ENCODE measurements at places on chromosomes 5 and 9. TPM values are rescaled to one million over a fixed set of nuclear protein-coding genes. Genes with fewer than 3 reads are reported as not detected.

DNA sequence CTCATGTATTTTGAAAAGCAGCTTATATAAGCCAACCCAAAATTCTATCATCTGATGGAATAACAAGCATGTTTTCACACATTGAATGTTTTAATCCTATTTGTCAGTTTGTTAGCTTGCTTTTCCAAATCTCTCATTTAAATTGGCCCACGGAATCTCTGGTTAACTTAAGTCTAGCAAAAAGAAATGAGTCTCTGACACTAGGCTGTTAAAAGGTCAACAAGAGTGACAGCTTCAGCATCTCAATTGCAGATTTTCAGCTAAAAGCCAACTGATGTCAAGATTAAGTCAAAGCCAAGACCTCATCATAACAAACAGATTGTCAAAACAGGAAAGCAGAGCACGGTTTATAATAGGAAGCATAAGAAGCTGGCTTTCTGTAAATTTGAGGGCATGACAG, 49.4 kb upstream of the CDH9 start:
- no peak for DNase-seq

GRCh38 chr9:88399966-88400365, 11.7 kb downstream of the SPIN1 start:
- DNase-seq = no peak

DNA sequence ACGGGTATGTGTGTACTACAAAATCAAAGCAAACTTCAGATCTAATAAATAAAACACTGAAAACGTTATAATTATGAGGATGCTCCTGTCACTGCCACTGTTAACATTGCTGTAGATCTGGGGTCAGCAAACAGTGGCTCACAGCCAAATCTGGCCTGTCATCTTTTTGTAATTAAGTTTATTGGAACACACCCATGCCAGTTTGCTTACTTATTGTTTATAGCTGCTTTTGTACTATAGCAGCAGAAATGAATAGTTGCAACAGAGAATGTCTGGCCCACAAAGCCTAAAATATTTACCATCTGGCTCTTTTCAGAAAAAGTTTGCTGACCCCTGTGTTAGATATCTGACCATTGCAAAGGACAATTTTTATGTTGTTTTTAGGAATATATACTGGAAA, 32.1 kb downstream of the PRRC1 start:
- DNase-seq = peak; percentile 40

GRCh38 chr9:5863092-5863746, 27.5 kb upstream of the MLANA start:
- DNase-seq = no peak

- no peak for DNase-seq
Observed at GRCh38 chr5:41695920-41696582, 174.2 kb downstream of the OXCT1 start.

DNA sequence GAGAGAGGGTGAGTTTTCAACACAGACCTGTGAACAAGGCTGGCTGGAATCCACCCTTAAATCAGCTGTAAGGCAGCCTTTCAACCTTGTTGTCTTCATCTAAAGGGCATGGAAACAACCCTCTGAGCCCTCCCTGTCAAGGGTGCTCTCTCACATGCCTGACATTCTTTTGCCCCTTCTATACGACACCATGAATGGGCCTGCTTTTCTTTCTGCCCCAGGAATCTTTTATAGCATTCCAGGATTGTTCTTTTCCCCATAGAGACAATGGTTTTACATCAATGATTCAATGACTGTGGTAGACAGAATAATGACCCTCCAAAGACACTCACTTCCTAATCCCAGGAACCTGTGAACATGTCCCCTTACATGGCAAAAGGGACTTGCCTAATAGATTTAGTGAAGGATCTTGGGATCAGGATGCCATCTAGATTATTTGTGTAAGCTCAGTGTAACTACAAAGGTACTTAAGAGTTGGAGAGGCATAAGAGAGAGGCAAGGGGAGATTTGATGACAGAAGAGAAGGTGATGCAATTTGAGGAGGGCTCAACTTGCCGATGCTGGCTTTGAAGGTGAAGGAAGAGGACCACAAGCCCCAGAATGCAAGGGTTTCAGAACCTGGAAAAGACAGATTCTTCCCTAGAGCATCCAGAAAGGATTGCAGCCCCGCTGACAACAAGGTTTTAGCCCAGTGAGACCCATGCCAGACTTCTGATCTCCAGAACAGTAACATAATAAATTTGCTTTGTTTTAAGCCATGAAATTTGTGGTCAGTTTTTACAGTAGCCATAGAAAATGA, 29.2 kb upstream of the HMHB1 start:
- DNase-seq = no peak

DNA sequence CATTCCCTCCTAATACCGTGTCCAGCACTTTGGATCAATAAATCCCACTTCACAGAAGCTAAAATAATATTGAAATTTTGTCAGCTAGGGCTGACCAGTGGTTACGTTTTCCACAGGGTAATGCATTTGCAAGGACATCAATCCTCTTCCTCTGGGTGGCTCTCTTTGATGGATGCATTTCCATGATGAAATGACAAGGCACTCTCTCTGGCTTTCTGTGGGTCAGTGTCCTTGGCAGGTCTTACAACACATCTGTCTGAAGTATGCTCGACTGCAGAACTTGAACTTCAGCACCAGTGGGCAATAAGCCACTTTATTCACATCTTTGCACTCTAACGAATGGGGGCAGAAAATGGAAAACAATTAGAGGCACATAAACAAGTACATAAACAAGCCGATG, 330.1 kb downstream of the ADAMTS6 start:
- DNase-seq = peak; percentile 6

GRCh38 chr9:94665613-94666012, 26.3 kb upstream of the FBP1 start:
- no peak for DNase-seq

GRCh38 chr5:16095612-16096011, 84.0 kb downstream of the MARCHF11 start:
- peak; percentile 14 for DNase-seq

DNA sequence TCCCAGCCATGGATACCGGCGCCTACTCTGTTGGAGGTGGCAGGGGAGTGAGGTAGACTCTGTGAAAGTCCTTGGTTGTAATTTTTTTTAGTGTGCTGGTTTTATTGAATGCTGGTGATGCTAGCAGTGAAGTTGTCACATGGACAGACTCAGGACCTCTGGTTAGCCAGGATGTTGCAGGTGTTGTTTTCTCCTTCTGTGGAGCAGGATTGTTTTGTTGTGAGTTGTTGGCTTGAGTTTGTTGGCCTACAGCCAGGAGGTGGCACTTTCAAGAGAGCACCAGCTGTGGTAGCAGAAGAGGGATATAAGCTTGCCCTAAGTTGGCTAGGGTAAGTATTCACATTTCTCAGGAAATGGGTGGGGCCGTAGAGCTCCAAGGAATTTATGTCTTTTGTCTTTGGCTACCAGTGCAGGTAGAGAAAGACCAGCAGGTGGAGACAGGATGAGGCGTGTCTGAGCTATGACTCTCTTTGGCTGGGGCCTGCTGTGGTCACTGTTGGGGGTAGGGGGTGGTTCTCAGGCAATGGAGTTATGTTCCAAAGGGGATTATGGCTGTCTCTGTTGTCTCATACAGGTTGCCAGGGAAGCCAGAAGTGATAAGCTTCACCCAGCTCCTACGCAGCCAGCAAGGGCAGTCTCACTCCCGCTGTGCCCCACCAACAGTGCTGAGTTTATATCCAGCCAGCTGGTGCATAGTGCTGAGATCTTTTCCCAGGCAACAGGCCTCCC, 248.7 kb downstream of the TAF11L14 start:
- no peak for DNase-seq

DNA sequence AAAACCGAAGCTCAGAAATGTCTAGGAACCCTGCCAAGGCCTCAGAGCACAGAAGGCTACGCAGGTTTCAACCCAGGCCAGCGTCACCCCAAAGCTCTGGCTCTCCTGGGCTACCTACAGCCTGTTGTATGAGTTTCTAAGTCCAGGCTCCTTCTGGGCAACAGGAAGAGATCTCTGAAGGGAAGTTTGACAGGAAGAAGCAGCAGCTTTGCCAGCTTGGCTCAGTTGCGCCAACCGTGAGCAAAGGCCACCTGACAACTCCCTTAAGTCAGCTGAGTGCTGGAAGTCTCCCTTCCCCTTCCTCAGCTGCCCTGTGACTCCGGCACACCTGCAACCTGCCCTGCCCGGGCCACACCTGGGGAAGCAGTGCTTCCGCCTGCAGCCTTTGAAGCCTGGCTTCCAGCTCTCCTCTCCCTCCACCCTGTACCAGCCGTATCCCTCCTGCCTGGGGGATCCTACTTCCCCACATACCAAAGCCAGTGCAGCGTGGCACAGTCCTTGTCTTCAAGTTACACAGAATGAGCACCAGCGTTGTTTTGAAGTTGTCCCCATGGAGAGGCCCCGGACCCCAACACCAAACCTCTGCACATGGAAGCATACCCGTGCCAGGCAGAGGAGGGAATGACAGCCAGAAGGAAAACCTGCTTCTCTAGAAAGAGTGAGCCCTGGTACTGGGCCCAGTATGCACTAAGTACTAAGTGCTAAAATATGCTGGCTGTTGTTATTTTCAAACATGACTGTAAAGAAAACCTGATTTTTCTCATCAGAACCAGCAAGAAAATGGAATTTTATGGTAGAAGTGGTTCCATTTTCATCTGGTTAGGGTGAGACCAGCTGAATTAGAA, 36.5 kb downstream of the SHB start:
- DNase-seq = no peak

DNA sequence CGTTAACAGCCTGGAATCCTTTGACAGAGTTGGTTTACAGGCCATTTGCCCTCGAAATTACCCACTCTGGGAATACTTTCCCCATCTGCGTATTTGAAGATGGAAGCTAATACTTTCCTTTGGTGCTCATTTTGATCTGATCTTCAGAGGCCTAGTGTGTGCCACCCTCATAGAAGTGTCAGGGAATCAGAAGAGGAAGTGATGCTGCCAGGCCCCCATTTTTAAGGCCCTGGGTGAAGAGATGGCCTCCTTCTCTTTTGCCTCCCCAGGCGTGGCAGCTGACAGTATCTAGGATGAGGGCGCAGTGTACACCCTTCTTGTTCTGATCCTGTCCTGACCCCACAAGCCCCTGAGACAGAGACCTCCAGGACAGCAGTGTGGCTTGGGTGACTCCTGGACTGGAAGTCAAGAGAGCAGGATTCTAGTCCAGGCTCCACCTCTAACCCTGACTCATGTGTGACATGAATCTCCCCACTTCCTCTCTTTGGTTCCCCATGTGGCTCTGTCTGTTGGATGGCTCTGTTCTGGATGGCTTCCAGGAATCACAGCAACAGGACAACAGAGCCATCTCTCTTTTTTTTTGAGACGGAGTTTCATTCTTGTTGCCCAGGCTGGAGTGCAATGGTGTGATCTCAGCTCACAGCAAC, 27.8 kb downstream of the CSF1R start:
- peak; percentile 44 for DNase-seq

DNA sequence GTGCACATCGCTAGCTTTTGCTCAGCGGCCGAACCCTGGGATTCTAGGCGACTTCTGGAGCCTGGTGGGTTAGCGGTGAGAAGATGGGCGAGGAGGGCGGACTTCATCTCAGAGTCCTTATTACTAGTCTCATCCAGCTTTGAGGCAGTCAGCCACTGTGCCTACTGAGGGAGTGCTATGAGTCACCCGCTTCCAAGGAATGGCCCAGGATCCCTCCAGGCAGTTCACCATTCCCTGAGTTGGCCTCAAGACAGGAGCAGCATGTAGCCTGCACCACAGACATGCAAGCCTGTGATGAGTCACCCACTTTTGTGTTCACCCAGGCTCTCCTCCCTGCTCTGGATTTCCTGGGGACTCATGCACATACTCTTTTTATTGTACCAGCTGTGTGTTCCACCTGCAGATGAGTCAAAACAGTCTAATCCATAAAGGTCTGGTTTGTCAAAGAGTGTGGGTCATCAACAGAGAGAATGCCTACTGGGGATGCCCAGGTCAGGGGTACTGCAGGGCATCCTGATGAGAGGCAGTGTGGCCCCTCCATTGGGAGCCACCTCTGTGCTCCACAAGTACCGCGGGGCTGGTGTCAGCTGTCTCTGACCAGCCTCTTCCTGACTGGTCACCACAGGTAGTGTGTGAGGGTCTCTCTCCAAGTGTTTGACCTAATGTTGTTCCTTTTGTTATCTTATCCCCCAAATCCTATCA, 20.2 kb downstream of the SLC22A5 start:
- no peak for DNase-seq

DNA sequence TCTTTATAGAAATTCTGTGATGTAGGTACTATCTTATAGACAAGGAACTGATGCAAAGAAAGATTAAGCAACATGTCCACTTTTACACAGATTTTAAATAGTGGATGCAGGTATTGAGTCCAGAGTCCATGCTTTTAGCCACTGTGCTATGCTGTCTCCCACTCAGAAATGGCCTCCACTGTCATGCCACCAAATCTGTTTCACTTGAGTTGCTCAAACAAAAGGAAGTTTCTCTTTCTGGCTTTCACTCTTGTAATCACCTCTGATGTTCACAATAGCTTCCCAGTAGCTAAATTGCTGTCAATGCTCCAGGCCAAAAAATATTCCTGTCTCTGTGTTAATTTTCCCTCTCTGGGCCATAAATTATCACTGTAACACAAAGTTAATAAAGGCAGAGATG, 77.0 kb upstream of the RASA1 start:
- no peak for DNase-seq

DNA sequence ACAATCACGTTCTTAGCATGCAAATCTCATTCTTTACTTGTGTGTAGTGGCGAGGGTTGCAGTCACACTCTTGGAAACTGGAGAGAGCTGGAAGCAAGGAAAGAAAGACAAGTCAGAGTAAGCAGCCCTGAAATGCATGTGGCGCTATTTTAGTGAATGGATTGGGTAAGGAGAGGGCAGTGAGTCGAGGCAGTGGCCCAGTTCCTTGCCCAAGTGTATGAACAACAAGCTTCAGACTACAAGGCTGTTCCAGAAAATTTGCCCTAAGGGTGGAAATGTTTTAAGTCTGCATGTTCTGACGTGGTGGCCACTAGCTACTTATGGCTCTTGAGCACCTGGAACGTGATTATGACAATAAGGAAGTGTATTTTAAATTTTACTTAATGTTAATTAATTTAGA, 59.4 kb upstream of the PTPN3 start:
- DNase-seq = no peak

DNA sequence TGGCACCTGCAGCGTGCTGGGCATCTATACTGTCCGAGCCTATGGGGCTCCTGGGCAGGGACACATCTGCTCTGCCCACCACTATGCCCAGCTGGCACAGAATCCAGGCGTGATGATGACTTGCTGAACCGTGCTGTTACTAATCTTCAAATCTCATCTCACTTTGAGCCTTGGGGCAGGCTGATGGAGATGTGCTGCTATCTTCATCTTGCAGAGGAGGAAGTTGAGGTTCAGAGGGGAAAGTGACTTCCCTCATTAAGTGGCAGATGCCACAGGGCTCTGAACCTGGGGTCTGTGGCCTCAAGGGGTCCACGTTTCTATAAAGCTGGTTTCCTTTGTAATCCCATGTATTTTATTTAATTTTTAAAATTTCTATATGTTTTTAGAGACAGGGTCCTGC, 4.7 kb downstream of the SLC2A6 start:
- no peak for DNase-seq

PRSS3 gene
- total RNA-seq = not detected

CDX1 gene
- total RNA-seq = 0.25 TPM

SMU1 gene
- 17.2 TPM for total RNA-seq

LRRC19 gene
- 0.28 TPM for total RNA-seq

CD180 gene
- total RNA-seq = 2.2 TPM

LCN9 gene
- total RNA-seq = not detected

PCDHA2 gene
- 0.43 TPM for total RNA-seq

ZNF462 gene
- 36.5 TPM for total RNA-seq

F2RL1 gene
- total RNA-seq = 19.2 TPM

RICTOR gene
- 102 TPM for total RNA-seq

PLEKHG4B gene
- total RNA-seq = 4.0 TPM

ZNF300 gene
- 2.5 TPM for total RNA-seq

UBTD2 gene
- total RNA-seq = 11.7 TPM

IL13 gene
- total RNA-seq = not detected

All from lung (tissue), 17 donors.